Colonic mucosa (tissue), 4 donors: ENCODE measurements at places on chromosomes 7 and 10. TPM values are rescaled to one million over a fixed set of nuclear protein-coding genes. Genes with fewer than 3 reads are reported as not detected.
A peak's percentile ranks its signal among the peaks of the same experiment; 100 is the strongest.

GRCh38 chr7:74115326-74115725, 31.7 kb downstream of the LIMK1 start:
- H3K4me3 ChIP-seq = no peak overlapping the region
- no peaks in the 10 kb centered on the region for H3K27me3 ChIP-seq
- H3K4me1 ChIP-seq = no peaks in the 10 kb centered on the region
- DNase-seq = no peak
- peaks cover 4% of the 10 kb centered on the region for H3K36me3 ChIP-seq

DNA sequence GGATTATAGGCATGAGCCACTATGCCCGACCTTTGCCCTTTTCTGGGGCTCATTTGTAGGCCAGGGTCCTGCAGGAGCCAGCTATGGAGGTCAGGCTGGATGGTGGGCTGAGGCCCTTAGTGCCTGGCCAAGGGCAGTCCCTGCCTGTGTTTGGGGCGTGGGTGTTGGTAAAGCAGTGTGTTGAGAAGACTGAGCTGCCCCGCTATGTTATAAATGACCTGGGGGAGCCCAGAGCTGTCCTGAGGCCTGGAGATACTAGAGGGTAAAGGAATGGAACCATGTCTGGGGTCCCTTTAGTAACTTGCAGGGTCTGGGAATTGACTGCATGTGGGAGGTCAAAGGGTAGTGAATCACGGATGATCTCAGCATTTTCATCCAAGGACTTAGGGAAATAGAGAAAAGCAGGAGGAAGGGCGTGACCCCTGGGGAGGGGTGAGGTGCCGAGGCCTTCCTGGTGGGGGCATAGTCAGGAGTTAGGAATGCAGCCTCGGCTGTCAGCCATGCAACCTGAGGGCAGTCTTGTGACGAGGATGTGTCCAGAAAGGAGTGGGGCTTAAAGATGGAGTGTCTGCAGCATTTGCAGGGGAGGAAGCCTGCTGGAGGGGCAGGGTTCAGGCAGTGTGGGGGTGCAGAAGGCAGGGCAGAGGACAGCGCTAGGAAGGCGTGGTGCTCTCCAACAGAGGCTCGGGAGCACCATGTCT, 31.5 kb downstream of the TMEM248 start:
- peaks cover 26% of the 10 kb centered on the region for H3K36me3 ChIP-seq
- H3K4me1 ChIP-seq = peaks cover 3% of the 10 kb centered on the region
- DNase-seq = peak; percentile 41
- H3K27ac ChIP-seq = no peak overlapping the region
- no peak overlapping the region for H3K4me3 ChIP-seq

GRCh38 chr7:98034081-98035035, 44.4 kb upstream of the OCM2 start:
- no peaks in the 10 kb centered on the region for H3K4me1 ChIP-seq
- H3K36me3 ChIP-seq = no peaks in the 10 kb centered on the region
- no peaks in the 10 kb centered on the region for H3K27me3 ChIP-seq
- H3K27ac ChIP-seq = no peak overlapping the region

DNA sequence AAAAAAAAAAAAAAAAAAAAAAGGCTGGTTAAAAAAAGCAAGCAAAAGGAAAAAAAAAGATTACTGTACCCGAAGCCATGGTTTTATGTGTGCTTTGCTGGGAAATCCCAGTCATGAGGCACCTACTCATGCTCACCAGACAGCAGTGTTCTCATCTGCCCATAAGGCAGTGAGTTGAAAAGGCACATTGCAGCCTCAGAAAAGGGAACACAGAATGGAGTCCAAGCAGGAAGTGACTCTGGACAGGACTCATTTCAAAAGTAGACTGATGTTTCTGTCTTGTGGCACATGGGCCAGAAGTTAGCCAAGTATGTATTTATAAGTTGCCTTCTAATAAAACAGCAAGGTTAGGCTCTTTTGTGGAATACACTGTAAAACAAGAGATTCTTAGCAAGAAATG, 40.2 kb downstream of the PDSS1 start:
- no peak for DNase-seq
- H3K27ac ChIP-seq = no peak overlapping the region
- H3K4me3 ChIP-seq = no peak overlapping the region
- H3K27me3 ChIP-seq = no peaks in the 10 kb centered on the region
- H3K36me3 ChIP-seq = no peaks in the 10 kb centered on the region

- no peaks in the 10 kb centered on the region for H3K36me3 ChIP-seq
- no peaks in the 10 kb centered on the region for H3K4me1 ChIP-seq
- H3K4me3 ChIP-seq = no peak overlapping the region
- no peak overlapping the region for H3K27ac ChIP-seq
- DNase-seq = no peak
These were observed 121.3 kb downstream of the AVL9 start for GRCh38 chr7:32616625-32617024.

GRCh38 chr10:26725837-26726727, 28.6 kb downstream of the PDSS1 start:
- DNase-seq = no peak
- no peaks in the 10 kb centered on the region for H3K4me1 ChIP-seq
- no peak overlapping the region for H3K27ac ChIP-seq

DNA sequence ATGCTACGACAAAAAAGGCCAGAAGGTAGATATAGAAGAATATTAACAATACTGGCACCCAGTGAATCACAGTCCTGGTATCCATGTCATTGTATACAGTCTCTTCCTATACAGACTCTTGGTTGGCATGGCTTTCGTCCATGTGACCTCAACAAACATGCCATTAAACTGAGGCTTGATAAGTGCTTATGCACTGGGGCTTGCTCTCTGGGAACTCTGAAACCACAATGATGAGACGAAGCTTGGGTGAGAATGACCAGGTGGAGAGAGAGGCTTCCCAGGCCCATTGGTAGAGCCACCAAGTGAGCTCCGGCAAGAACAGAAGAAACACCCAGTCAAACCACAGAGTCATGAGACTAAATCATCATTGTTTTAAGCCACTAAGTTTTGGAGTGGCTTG, 33.2 kb downstream of the PNPLA8 start:
- H3K27ac ChIP-seq = no peak overlapping the region
- H3K36me3 ChIP-seq = no peaks in the 10 kb centered on the region
- no peak for DNase-seq
- no peak overlapping the region for H3K4me3 ChIP-seq
- H3K27me3 ChIP-seq = no peaks in the 10 kb centered on the region

Gene WEE2
- not detected for total RNA-seq

Gene ABCC2
- total RNA-seq = 0.72 TPM

Gene NKX6-2
- not detected for total RNA-seq
